Mesenteric fat pad (tissue), 1 donor: ENCODE measurements at places on chromosomes 1 and 21.

DNA sequence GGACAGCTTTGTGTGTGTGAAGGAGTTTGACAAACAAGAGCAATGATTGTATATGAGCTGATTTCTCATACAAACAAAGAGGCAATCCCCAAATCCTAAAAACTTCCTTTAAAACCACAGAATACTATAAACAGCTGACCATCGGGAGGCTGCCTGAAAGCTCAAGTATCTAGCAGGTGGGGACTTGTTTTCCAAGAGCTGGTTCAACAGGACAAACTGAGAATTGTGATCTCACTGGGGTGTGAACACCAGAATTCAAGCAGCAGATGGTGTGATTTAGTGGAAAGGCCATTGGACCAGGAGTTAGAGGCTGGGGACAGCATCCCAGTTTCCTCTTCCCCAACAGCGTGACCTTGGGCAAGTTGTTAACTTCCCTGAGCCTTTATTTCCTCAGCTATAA, 13.9 kb downstream of the LMX1A start:
- DNase-seq = no peak

GRCh38 chr1:188496506-188496905, 1667.8 kb downstream of the PLA2G4A start:
- DNase-seq = no peak

DNA sequence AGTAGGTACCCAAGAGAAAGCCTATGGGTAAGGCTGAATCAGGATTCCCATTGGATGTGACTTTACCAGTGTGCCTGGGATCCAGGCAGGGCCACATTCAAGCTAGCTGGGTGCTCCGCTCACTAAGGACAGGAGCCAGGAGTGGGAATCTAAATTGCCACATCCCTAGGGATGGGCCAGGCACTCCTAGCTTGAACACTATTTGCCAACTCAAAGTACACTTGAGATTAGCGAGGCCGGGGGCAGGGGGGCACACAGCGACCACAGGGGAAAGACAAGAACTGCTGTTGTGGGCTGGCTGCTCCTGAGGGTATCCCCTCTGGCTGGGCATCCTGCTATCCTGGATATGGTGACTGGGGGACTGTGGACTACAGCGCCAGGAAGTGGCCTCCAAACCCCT, 4.3 kb downstream of the SLC45A3 start:
- DNase-seq = no peak

- no peak for DNase-seq
Measured at GRCh38 chr1:117181630-117182041, 29.1 kb downstream of the VTCN1 start.

DNA sequence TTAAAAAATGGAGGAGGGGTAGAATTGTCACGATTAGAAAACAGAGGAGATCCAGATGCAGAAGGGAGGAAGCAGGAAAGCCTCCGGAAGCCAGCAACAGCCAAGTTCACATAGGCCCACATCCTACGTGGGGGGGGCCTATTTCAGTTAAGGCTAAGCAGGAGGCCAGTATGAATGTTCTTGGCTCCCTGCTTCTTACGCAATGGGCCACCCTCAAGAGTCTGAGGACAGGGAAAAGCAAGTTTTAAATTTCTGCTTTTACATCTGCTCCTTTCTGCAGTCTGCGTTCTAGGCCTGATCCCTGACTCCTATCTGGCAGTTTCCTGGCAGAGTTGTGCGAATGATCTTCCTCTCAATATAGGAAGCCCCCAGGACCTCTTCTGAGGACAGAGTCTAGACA, 30.6 kb downstream of the RABIF start:
- no peak for DNase-seq
